Left ventricle myocardium superior (tissue), 1 donor: ENCODE measurements at places on chromosomes 1 and 21. TPM values are rescaled to one million over a fixed set of nuclear protein-coding genes. Genes with fewer than 3 reads are reported as not detected.

IL10 gene
- total RNA-seq, result 0.37 TPM

IFI44L gene
- 6.5 TPM for total RNA-seq

DNA sequence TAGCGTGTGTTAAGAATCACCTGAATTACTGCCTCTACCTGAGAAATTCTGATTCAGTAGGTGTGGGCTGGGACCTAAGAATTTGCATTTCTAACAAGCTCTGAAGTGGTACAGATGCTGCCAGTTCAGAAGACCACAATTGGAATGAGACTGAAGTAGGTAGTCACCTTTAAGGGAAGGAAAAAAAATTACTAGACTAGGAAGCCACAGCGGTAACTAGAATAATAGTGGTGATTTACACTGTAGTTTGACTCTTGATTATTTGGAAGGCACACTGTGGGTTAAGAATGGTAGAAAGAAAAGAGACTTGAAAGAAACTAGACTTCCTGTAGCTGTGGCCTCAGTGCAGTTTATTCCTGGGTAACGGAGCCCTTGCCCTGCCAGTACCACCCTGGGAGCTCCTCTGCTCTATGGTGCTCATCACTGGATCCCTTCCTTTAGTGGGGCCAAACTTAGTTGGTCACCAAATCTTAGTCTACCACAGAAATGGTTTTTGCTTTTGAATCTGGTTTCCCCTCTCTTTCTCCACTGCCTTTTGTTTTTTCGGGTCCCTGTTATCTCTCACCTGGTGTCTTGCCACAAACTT, 43.6 kb downstream of the ARID1A start:
- no peak for DNase-seq

LRIF1 gene
- total RNA-seq, result 18.0 TPM

DNA sequence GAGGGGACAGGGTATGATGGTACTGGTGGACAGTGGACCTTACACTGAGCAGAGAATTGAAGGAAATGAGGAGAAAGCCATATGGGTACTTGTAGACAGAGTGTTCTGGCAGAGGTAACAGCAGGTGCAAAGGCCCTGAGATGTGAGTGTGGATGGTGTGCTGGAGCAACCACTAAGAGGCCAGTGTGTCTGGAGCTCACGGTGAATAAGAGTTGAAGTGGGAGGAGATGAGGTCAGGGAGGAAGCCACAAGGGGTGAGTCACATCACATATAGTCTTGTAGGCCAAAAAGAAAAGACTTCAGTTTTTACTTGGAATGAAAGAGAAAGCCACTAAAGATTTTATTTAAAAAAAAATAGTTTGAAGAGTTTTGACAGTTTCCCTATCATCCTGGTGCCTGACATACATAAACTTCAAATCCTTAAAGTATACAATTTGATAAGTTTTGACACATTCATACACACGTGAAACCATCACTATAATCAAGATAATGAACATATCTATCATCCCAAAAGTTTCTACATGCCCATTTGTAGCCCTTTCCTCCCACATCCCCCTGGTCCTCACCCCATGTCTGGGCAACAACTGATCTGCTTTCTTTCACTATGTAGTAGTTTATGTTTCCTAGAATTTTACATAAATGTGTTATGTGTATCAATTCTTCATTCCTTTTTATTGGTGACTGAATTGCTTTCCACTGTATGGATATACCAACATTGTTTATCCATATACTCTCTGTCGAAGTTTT, 148.4 kb downstream of the GPATCH2 start:
- no peak for DNase-seq

DNA sequence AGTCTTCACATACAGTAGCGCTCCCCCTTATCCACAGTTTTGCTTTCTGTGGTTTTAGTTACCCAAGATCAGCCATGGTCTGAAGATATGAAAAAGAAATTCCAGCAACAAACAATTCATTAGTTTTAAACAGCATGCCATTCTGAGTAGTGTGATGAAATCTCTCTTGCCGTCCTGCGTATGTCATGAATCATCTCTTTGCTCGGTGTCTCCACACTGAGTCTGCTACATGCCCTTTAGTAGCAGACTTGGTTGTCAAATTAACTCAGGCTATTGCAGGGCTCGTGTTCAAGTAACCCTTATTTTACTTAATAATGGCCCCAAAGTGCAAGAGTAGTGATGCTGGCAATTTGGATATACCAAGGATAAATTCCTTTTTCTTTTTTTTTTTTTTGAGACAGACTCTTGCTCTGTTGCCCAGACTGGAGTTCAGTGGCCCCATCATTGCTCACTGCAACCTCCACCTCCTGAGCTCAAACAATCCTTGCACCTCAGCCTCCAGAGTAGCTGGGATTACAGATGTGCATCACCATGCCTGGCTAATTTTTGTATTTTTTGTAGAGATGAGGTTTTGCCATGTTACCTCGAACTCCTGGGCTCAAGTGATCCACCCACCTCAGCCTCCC, 22.6 kb downstream of the PHACTR4 start:
- DNase-seq, result no peak

GRCh38 chr21:32834211-32834915, 62.8 kb upstream of the PAXBP1 start:
- DNase-seq, result no peak

DPT gene
- 35.3 TPM for total RNA-seq

DNA sequence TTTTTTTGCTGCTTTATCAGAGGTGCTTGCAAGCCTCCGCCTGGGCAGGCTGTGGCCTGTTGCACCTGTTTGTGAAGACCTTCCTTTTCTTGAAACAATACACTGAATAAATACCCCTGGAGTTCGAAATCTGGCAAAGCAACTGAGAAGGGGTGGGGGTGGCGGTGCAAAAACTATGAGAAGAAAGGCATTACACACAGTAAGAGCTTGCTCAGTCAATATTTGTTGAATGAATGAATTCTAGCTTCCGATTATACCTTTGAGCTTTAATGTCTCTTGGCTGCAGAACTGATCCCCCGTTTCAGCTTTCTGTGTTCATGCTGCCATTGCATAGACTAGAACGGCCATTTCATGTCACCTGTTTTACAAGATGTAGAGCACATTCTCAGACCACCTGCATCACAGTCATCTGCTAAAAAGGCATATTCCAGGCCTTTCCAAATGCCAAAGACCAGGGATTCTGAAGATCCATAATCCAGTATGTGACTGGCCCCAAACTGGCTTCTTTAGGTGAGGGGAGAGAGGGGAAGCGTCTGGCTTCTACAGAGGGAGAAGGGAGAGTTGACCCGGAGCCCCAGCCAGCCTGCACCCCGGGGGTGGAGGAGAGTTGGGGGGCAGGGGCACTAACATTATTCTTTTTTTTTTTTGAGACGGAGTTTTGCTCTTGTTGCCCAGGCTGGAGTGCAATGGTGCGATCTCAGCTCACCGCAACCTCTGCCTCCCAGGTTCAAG, 111.5 kb downstream of the ETS2 start:
- no peak for DNase-seq

OR2AJ1 gene
- not detected for total RNA-seq

- no peak for DNase-seq
These were observed 10.3 kb downstream of the ZNF687 start for GRCh38 chr1:151292207-151293030.

CYP4B1 gene
- total RNA-seq, result 16.1 TPM

SDC3 gene
- total RNA-seq, result 19.6 TPM

GRCh38 chr1:27744556-27744955, 18.8 kb downstream of the FAM76A start:
- DNase-seq, result no peak
